ENCODE measurements at places on chromosomes 13 and 19. TPM values are rescaled to one million over a fixed set of nuclear protein-coding genes. Genes with fewer than 3 reads are reported as not detected.

SBSN gene
- 0.20 TPM for total RNA-seq

RNF225 gene
- total RNA-seq, result 1.5 TPM

ZNF77 gene
- total RNA-seq, result 7.8 TPM

IGFL3 gene
- not detected for total RNA-seq

DNA sequence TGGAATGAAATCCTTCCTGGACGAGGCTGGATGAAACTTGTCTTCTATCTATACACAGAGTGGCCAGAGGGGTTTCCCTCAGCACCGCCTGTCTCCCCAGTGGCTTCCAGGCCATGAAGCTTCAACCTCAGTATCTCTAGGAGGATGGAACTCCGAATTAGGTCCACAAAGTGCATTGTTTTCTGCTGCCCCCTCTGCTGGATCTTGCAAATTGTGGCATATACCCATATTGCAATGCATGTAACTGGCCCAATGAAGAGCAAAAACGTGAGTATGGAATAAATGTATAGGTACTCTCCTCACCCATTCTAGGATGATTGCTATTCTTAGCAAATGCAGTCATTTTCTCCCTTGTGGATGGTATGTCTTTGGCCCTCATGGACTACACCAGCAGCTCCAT lies 14.7 kb upstream of the LILRB4 start:
- H3K36me3 ChIP-seq, result peaks cover 4% of the 10 kb centered on the region
- DNase-seq, result no peak
- no peak overlapping the region for H3K4me3 ChIP-seq
- H3K4me1 ChIP-seq, result no peaks in the 10 kb centered on the region
- no peak overlapping the region for H3K27ac ChIP-seq
- H3K27me3 ChIP-seq, result no peaks in the 10 kb centered on the region

DNA sequence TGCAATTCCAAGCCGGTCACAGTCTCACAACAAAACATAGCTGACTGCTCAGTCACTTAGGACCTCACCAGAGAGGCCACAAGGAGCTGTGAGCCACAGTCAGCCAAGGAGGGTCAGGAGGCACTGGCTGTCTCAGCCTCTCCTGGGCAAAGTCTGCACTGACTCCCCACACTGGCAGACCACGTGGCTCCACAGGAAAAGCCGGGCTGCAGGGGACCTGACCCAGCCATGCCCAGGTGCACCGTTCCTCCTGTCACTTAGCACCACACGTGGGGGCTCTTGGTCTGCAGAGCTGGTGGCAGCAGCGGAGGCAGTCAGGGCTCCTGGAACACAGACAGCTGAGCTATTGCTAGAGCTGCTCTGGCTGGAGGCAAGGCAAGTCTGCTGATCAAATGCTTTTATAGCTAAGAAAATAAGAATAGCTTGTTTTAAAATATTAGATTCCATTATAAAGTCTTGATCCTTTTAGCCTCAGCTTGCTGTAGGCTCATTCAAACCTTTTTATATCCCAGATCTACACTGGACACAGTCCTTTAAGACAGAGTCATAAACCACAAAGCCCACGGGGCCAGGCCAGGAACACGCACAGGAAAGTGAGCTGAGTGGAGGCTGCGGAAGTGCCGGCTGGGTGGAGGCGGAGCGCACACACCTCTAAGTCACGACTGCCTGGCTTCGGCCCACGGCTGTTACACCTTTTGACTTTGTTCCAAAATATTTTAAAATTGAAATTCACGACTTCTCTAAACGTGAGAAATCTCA lies 744.1 kb downstream of the UQCRFS1 start:
- no peak for DNase-seq
- H3K27me3 ChIP-seq, result no peaks in the 10 kb centered on the region
- no peak overlapping the region for H3K27ac ChIP-seq
- peaks cover 10% of the 10 kb centered on the region for H3K4me1 ChIP-seq
- no peaks in the 10 kb centered on the region for H3K36me3 ChIP-seq

DNA sequence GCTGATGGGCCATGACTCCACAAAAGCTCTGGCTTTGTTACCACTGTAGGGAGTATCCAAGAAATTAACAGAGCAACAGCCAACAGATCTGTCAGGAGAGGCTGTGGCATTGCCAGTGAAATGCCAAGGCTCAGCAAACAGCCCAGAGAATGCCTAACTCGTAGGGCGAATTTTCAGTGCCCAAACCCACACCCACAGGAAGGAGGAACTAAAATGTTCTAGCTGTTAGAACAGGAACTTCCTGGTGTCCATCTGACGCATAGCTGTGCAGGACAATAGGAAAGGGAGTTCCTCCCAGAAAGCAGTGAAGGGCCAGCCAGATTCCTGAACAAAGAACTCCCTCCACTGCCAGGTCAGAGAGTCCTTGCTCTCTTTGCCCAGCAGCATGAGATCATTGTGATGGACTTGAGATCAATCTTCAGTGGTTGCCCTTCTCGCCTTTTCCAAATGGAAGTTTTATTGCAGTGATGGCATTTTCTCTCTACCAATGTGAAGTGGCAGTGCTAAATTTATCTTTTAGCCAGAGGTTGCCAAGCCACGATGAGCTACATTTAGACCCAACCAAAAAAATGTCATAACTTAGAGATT lies 224.2 kb upstream of the STARD13 start:
- H3K36me3 ChIP-seq, result no peaks in the 10 kb centered on the region
- H3K4me1 ChIP-seq, result no peaks in the 10 kb centered on the region
- DNase-seq, result no peak
- no peaks in the 10 kb centered on the region for H3K27me3 ChIP-seq

GRCh38 chr19:11856596-11857250 lies 8.2 kb downstream of the ZNF439 start:
- H3K4me1 ChIP-seq, result no peaks in the 10 kb centered on the region
- DNase-seq, result no peak
- H3K36me3 ChIP-seq, result peaks cover 39% of the 10 kb centered on the region
- H3K27me3 ChIP-seq, result no peaks in the 10 kb centered on the region

DNA sequence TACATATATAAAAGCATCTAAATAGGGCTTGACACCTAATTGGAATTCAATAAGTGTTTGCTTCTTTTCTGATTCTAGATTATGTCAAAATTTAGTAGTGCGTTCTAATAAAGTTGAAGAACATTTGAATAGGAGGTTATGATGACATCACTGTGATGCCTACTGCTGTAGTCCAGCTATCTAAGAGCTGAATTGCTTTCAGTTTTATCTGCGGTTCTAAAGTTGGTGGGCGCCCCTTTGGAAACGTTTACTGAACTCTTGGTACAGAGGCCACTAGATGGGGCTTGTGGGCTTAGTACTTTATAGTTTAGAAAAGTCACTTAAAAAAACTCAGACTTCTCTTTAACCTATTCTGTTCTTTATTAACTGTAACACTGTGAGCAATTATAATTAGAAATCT lies 776.9 kb downstream of the GPC5 start:
- DNase-seq, result peak; percentile 6
- no peak overlapping the region for H3K4me3 ChIP-seq
- H3K4me1 ChIP-seq, result no peaks in the 10 kb centered on the region
- no peak overlapping the region for H3K27ac ChIP-seq
- no peaks in the 10 kb centered on the region for H3K36me3 ChIP-seq

Data from neural crest cell (in vitro differentiated cells).